ENCODE measurements at places on chromosomes 1 and 21.

- ATAC-seq: peak; percentile 1
These were observed at the start of gene THBS3 for GRCh38 chr1:155207806-155208540. TSS of gene THBS3 (minus strand) at chr1:155207897. CDS start at chr1:155207876, 21 bp downstream.

- ATAC-seq: peak; percentile 67
These were observed 79.9 kb downstream of the MORN1 start for GRCh38 chr1:2311184-2312032.

DNA sequence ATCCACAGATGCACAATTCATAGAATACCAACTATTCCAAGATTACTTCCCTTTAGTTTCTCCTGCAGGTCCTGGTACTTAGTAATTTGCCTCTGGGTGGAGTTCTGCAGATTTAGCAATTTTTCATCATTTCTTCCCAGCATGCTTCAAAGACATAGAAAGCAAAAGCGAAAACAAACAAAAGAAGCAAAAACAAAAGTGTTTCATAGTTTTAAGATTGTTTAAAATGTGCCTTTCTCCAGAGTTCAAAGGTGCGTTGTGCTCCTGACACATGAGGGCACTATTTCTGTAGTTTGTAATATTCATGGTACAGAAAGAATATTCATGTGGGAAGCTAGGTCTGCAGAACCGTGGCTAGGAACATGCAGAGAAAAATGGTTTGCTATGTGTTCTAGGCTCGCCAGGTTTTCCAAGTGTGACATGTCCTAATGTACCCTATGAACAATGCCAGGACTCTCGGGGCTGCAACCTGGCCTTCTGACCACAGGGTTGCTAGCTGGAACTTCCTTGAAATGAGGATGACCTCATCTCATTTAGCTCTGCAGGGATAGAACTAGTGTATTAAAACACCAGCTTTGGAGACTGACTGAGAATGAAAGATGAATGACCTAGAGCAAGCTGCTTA lies 30.0 kb upstream of the RCSD1 start:
- ATAC-seq: peak; percentile 72

GRCh38 chr1:56095696-56096665 lies 483.4 kb downstream of the PLPP3 start:
- peak; percentile 61 for ATAC-seq

DNA sequence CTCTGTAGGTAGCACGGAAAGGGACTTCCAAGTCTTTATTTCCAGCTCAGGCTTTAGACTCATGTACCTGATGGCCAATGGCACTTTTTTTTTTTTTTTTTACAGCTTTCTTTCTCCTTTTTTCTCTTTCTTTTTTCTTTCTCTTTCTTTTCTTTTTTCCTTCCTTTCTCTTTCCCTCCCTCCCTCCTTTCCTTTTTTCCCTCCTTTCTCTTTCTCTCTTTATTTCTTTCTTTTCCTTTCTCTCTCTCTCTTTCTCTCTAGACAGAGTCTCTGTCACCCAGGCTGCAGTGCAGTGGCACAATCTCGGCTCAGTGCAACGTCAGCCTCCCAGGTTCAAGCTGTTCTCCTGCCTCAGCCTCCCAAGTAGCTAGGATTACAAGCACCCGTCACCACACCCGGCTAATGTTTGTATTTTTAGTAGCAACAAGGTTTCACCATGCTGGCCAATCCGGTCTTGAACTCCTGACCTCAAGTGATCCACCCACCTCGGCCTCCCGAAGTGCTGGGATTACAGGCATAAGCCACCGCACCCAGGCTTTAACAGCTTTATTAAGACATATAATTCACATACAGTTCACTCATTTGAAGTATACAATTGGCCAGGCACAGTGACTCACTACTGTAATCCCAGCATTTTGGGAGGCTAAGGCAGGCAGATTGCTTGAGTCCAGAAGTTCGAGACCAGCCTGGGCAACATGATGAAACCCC lies 5.1 kb upstream of the DCAF8 start:
- ATAC-seq: no peak

DNA sequence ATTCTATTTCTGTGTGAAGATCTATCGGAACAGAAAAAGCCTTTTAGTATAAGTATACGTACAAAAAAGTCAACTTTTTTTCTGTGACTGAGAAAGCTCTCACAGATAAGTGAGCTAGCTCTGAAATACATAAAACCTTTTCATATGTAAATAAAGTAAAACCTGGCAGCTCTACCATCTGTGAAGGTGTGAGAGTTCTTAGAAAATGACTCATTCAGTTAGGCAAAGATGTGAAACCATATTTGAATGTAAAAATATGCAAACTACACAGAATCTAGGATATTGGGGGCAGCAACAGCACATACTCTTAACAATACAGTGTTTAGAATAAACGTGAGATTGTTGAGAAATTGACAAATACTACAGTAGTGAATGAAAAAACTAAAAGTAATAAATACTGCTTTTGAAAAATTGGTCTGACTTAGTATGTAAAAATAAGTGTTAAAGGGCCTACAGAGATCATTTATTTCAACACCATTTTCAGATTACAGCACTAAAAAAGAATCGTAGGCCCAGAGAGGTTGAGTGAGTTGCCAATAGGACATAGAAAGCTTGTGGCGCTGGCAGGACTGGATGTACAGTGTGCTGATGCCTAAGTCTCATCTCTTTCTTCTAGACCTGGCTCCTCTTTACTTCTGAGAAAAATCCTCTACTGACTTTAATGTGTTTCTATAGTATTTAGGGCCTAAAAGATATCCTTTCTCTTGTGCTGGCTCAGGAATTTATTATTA lies 19.8 kb downstream of the ATP6V1G3 start:
- no peak for ATAC-seq

DNA sequence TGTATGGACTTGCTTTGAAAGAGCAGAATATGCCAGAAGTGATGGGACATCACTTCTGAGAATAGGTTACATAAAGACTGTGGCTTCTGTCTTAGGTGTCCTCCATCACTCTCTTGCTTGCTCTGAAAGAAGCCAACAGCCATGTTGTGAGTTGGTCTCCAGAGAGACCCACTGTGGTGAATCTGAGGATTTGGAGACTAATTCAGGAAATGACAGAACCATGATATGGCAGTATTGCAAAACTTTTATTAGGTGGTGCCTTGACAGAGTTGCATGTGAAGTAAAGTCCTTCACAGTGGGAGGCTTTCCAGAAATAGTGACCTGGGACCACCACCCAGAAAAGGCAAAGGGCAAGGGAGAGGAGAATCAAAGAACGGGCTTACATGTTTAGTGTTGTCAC lies 628.6 kb downstream of the KCNT2 start:
- ATAC-seq: no peak

- peak; percentile 72 for ATAC-seq
These were observed 2.0 kb downstream of the FCER1G start for GRCh38 chr1:161216945-161217712.

DNA sequence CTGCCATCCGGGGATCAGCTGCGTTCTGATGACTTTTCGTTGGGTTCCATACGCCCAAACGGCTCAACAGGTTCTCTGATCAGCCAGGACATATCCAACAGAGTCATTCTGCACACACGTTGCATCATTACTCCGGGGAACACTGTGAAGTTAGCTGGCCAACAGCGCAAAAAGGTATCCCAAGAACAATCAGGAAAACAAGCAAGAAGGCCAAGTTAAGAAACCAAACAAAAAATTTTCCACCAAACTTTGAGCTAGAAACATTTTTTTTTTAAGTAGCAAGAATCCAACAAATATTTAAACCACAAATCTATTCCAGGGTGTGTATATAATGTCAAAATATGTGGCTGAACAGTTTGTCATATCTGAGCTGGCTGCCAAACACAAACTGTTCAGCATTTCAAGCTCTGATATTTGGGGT lies 29.2 kb downstream of the NID1 start:
- peak; percentile 84 for ATAC-seq

- ATAC-seq: no peak
These were observed 171.6 kb upstream of the C1orf174 start for GRCh38 chr1:4071653-4072052.

DNA sequence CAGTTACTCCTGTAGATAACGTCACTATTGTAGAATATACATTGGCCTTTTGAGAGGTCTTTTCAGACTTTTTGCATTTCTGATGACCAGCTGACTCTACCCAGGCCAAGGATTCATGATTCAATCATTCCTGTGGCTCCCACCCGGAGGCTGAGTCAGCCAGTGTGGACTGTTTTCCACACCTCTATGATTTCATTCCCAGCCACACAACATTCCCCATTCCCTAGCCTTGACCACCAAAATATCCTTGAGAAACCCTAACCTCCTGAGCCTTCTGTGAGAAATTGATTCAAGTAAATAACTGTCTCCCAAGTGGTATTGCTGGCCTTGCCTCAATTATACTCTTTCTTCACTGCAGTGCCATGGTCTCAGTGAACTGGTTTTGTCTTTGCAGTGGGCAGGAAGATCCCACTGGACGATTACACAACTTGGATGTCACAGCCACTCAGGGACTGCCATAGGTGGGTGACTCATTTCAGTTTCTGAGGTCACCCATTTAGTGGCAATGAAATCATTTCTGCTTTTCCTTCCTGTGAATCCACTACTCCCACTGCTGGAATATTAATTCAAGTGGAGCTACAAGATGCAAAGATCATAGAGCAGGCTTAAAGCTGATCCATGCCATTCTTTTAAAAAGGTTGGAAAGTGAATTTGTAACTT lies 518.6 kb upstream of the ZP4 start:
- peak; percentile 71 for ATAC-seq

GRCh38 chr1:153848805-153849204 lies 73.6 kb downstream of the SLC27A3 start:
- ATAC-seq: no peak

DNA sequence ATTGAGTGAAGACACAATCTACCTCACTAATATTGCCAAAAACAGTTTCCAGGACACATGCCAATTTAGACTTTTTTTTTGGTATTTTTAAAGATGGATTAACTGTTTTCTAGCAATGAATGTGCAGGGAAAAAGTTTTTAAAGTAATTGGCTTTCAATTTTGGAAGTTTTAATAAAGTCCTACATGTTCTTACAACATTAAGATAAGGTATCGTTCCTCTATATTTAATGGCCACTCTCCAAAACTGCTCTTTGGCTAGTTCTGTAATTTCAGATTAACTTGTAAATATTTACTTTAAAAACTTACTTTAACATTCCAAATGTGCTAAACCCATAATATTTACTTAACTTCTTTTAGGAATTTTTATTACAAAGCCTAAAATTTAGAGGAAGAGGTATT lies 1332.2 kb upstream of the PRMT6 start:
- ATAC-seq: no peak

- ATAC-seq: no peak
These were observed 9.8 kb upstream of the CR1 start for GRCh38 chr1:207486198-207486597.

DNA sequence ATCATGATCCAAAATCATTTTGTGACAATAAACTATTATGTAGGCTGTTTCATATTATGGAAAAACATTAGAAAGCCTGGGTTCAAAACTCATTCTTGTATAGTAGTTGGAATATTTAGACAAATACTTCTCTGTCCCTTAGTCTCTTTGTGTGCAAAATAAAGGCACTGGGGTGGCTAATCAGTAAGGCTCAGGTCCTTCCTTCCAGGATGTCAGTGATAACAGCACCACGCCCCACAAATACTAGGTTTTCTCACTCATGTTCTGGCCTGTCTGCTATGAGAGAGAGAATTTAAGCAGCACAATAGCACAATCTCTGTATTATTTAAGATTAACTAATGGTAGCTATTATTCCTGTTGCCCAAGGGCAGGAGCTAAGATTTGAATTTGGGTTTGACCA lies 458.3 kb upstream of the BEND5 start:
- ATAC-seq: no peak

DNA sequence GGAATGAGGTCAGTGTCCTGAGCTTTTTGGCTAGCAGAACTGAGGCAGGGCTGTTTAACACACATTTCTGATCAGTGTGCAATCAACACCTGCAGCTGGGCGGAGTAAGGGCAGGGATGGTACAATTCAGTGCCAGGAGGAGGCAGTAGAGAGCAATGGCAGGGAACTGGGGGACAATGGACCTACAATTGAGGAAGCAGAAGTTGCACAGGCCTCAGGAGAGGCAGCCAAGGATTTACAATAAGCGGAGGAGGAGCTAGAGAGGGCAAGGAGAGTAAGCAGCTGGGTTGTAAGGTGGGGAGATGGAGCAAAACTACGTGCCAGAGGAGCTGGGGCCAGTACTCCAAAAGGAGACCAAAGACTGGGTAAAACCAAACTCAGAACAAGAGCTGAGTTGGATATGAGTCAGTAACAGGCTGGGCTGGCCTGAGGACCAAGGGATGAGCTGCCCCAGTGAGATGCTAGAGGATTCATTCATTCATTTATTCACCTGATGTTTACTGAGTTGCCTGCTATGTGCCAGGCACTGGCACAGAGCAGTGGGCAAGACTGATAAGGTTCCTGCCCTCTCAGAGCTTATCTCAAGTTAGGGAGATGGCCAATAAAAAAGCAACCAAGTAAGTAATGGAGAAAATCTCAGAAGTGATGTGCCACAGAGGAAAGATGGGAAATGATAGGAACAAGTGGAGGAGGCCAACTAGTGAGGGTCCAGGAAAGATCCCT lies 10.4 kb upstream of the GALE start:
- peak; percentile 36 for ATAC-seq

DNA sequence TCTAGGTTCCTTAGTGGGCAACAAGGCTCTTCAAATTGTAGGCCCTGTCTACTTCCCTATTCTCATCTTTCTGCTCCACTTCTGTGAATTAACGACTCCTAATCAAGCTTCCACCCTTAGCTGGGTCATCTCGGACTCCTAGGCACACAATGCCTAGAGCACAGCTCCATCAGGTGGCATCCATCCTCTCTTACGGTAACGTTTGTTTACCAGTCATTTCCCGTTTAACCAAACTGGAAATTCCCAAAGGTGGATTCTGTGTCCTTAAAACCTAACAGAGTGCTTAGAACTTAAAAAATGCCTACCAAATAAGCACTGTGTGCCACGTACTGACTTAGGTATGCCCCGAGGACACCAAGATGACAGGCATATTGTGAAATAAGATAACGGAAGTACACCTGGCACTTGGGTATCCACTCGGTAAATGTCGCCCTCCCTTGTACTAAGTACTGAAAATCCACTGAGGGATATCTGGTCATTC lies 1.5 kb downstream of the PARP1 start:
- no peak for ATAC-seq

GRCh38 chr21:14975136-14975919 lies 89.5 kb downstream of the NRIP1 start:
- ATAC-seq: no peak

DNA sequence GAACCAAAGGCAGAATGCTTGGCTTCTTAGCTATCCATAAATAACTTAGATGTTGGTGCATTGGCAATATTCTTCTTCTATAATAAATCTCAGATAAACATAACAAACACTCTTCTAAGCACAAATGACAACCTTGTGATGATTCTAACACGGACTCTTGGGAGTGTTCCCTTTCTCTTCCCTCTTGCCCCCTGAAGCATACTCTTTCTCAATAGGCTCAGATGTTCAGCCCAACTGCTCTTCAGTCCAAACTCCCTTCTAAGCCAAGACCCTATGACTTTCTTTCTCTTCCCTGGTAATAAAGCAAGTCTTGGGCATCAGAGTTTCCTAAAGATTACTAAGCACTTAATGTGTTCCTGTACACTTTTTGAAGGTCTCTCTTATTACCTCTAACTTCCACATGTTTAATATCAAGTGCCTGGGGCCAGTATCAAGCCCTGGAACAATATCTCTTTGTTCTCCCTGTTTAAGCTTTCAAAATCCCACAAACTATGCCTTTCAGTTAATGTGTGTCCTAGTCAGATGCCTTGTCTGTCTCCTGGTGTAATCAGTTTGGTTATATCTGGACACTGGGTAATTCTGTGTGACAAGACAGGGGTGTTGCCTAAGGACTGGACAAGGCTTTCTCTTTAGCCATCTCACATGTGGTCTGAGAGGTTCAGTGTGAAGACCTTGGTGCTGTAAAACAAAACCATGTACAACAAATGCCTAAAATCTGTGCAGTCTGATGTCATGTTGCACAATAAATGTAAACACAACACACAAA lies 92.9 kb upstream of the IVNS1ABP start:
- no peak for ATAC-seq

GRCh38 chr1:218969006-218969405 lies 204.7 kb upstream of the LYPLAL1 start:
- ATAC-seq: peak; percentile 46
